ENCODE measurements at places on chromosomes 7 and 10.

DNA sequence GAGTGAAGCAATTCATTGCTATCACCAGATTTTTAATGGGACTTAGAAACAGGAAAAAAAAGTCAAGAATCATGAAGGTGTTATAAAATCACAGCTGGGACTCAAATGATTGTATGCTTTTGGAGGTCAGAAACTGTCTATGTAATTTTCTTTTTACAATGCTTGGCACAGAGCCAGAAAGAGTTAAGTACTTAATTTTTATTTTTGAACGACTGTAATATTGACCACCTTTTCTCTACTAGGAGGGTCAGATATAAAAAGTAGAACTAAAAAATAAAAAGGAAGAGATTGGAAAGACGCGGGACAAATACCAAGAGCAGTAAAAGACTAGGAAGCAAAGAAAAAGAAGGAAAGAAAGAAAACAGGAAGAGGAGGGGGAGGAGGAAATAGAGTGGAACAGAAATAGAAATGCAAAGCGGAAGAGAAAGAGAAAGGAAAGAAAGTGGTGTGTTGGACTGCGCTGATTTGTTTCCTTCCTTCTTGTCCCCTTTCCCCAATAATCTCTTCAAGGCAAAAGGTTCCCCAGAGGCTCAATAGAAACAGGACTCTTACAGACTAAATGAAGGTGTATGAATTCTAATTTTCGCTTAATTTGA, 23.2 kb upstream of the C1GALT1 start:
- no peak for DNase-seq

DNA sequence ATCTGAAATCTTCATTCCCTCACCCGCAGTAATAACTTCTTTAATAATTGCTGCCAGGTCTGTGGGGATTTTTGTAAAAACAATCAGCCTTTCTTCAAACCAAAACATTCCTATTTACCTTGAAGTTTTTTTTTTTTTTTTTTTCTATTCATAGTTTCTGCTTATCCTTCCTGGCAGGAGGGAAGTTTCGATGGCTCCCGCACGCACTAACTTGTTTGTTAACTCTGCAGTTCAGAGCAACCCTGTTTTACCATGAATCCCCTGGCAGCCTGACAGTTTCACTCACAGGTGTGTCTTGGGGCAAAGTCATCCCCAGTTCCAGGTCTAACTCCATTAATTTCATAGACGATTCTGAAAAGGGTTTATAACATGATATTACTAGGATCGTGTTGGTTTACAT, 149.3 kb downstream of the KLF6 start:
- DNase-seq: no peak

GRCh38 chr10:132274986-132275385, 32.8 kb downstream of the STK32C start:
- DNase-seq: no peak

GRCh38 chr10:31031205-31031557, 484 bp downstream of the ZNF438 start:
- no peak for DNase-seq

DNA sequence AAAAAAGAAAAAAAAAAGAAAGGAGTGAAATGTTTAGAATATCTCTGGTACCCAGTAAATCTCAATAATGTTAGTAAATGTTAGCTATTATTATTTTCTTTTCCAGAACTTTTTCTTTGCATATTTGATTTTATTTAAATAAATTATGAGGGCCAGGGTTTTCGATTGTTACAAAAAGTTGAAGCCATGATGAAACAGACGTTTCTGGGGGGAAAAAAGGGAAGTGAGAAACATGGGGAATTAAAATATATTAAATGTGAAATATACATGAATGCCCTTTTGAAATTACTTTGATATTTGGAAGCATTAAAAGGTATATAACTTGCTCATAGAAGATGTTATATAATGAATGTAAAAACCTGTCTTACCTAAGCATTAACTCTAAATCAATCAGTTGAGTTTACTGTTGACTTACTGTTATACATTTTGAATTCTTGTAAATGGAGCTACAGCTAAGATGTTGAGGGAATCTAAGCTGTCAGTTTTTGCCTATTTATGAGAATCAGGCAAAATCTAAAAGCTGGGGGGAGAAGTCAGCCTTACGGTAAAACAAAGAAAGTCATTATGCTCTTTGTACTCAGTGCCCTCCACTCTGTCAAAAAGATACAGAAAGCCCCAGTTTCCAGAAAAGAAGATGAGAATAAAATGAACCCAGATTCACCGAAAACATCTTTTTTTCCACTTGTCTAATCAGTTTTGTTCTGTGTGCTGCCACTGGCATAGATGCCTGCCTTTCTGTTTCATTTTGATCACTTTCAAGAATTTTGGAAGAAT, 30.0 kb upstream of the KDM7A start:
- no peak for DNase-seq

All from stimulated activated CD4-positive, alpha-beta T cell treated with anti-CD3 and anti-CD28 coated beads, Interleukin-12 subunit alpha, Interleukin-12 subunit beta, amount 100 ng/mL, for 24 hours (primary cell).